Aorta (tissue), 5 donors: ENCODE measurements at places on chromosomes 1 and 21. TPM values are rescaled to one million over a fixed set of nuclear protein-coding genes. Genes with fewer than 3 reads are reported as not detected.

- no peak for DNase-seq
These were observed 537.2 kb downstream of the NPHP4 start for GRCh38 chr1:5455056-5455455.

GRCh38 chr1:215526147-215526845, 40.8 kb upstream of the KCTD3 start:
- DNase-seq, result no peak

DNA sequence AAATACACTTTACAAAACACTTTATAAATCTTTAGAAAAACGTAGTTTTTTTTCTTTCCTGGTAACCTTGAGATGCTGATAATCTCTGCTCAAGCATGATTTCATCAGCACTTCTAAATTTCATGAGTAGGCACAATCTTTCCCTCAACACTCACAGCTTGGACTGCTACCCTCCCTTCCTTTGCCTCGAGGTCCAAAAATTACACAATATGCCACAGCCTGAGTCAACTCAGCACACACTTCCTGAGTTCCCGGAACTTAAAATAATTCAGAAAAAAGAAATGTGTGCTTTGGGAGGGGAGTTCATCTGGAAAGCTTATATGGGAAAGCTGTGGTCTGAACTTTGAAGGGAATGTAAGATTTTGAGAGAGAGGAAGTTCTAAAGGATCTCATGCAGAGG, 5.9 kb downstream of the CLCA2 start:
- DNase-seq, result peak; percentile 73

The CRYAA gene
- total RNA-seq, result not detected

The CCDC185 gene
- total RNA-seq, result not detected

- DNase-seq, result no peak
These were observed 765.5 kb upstream of the PRMT6 start for GRCh38 chr1:106290805-106291501.

DNA sequence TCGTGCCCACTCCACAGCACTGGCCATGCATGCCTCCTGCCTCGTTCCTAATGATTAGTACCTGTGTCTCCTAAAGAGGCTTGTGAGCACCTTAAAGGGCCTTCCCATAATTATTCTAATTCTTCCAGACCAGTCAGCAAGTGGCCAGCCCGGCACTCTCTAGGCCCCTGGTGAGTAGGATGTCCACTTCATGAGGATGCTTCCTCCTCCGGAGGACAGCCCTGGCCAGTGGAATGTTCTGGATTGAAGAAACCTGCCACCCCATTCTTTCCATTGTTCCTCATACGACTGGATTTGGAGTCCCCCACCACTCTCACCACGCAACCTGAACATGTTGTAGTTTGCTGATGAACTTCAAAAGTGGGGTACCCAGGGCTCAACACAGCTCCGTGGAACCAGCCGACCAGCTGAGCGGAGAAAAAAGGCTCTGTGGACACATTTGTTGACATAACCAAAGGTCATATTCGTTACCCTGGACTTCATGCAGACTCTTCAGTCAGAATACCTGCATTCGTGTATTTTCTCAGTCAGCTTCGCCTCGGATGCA, 46.7 kb upstream of the LBR start:
- peak; percentile 29 for DNase-seq

DNA sequence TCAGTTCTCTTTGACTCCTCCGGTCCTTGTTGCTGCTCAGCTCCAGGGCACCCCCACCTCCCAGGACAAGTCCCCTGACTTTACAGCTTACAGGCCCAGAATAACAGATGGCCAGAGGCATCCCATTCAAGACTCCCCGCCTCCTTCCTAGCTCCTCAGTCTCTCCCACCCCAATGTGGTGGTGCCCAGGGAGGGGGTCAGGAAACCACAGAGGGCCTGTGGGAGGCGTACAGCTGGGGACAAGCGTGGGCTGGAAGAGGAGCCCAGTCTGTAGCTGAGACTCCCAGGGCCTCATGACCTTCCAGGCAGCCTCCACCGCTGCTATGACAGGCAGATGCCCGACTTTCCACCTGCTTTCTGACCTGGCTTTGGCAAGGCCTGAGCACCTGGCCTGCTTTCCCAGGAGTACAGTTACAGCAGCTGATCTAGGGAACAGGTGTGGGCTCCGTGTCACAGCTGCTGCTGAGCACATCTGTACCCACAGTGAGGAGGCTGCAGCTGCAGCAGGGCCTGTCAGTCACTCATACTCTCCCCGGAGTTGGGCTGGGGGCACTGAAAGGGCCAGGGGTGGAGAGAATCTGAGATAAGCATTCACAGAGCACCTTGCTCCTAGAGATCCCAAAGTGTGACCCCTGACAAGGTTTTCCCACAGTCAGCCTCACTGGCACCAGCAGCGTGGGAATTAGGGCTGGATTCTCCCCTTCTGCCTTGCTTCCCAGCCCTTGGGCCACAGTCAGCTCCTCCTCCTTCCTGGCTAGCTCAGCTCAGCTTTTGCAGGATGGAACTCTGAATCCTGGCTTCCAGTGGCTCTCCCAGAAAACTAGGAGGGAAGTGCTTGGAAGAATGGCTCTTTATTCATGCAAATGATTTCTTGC, 7.1 kb upstream of the NAV1 start:
- DNase-seq, result no peak

- no peak for DNase-seq
These were observed 499.9 kb downstream of the NUF2 start for GRCh38 chr1:163821679-163822078.

The ZFP69B gene
- 2.2 TPM for total RNA-seq
